ENCODE measurements at places on chromosomes 1 and 21. TPM values are rescaled to one million over a fixed set of nuclear protein-coding genes. Genes with fewer than 3 reads are reported as not detected.

- peaks cover 10% of the 10 kb centered on the region for H3K4me1 ChIP-seq
- no peak overlapping the region for H3K27ac ChIP-seq
- no peak overlapping the region for H3K4me3 ChIP-seq
- no peaks in the 10 kb centered on the region for H3K27me3 ChIP-seq
- no peaks in the 10 kb centered on the region for H3K36me3 ChIP-seq
Measured at GRCh38 chr1:116368241-116368640, 4.8 kb upstream of the ATP1A1 start.

The LRRC8C gene
- total RNA-seq = 2.5 TPM

The FCAMR gene
- total RNA-seq = 0.37 TPM

DNA sequence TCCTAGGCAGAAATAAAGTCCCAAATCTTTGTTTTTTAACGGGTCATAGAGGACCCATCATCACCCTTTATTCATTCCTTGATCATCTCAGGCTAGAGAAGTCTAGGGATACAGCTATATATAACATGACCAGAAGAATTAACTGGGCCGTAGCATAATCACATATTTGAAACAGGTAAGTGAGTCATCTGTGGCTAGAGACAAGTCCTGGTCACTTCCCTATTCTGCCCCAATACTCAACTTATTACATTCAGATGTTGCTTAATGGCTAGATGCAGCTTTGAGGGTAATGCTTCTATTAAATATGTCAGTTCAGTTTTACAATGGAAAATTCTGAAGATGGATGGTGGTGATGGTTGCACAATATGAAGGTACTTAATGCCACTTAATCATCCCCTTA lies 47.0 kb downstream of the EXO1 start:
- H3K27ac ChIP-seq = no peak overlapping the region
- H3K36me3 ChIP-seq = no peaks in the 10 kb centered on the region
- no peaks in the 10 kb centered on the region for H3K27me3 ChIP-seq
- no peak for DNase-seq

GRCh38 chr1:21397813-21398188 lies 42.1 kb upstream of the NBPF3 start:
- H3K4me3 ChIP-seq = no peak overlapping the region
- H3K4me1 ChIP-seq = no peaks in the 10 kb centered on the region
- H3K36me3 ChIP-seq = no peaks in the 10 kb centered on the region
- H3K27me3 ChIP-seq = peaks cover 22% of the 10 kb centered on the region

DNA sequence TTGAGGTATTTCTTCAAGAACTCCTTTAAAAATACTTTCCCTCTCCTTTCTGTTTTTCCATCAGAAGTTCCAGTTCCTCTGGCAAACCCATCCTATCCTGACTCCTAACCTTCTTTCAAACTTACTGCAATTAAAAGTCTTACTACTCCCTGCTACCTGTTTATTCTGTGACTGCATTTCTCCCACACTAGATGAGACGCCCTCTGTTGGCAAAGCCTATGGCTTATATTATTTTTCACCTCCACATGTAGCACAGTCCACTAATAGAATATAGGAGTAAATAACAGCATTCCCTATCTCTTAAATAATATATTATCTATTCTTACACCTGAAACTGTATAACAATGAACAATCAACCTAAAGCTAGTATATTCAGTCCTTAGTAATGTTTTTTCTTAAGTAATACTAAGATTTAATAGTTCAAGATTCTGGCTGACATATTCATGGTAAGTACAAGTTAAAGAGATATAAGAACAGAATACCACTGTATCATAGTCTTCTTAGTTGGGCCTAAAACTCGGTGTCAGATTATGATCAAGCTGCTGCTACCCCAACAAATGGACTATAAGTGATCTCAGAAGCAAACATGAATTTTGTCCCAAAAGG lies 54.8 kb downstream of the RAB3GAP2 start:
- no peak overlapping the region for H3K27ac ChIP-seq
- no peaks in the 10 kb centered on the region for H3K4me1 ChIP-seq
- H3K36me3 ChIP-seq = no peaks in the 10 kb centered on the region
- H3K4me3 ChIP-seq = no peak overlapping the region
- DNase-seq = no peak

DNA sequence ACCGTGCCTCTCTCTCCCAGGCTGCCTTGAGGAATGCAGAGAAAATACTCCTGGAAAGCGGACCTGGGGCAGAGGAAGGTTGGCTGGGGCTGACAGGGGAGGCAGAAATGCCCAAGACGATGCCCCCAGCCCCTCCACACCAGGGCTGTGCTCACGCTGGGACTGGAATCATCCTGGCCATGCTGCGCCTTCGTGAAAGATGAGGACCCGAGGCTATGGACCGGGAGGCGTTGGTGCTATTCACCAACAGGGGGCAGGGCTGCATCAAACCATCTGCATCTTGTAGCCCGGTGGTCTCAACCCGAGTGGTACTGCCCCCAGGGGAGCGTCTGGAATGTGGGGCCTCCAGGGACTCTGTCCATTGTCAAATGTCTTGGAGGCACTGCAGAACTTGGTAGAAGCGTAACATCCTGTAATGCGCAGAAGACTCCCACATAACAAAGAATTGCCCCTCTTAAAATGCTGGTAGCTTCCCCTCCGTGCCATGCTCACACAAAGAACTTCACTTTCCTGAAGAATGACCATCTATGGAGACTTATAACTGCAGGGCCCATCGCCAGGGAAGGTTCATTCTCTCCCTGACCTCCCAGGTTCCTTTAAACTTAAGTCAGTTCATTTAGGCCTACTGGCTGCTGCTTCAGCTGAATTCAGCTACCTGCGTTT lies 251.2 kb downstream of the RRAGC start:
- H3K36me3 ChIP-seq = no peaks in the 10 kb centered on the region
- H3K4me3 ChIP-seq = no peak overlapping the region
- no peaks in the 10 kb centered on the region for H3K4me1 ChIP-seq

DNA sequence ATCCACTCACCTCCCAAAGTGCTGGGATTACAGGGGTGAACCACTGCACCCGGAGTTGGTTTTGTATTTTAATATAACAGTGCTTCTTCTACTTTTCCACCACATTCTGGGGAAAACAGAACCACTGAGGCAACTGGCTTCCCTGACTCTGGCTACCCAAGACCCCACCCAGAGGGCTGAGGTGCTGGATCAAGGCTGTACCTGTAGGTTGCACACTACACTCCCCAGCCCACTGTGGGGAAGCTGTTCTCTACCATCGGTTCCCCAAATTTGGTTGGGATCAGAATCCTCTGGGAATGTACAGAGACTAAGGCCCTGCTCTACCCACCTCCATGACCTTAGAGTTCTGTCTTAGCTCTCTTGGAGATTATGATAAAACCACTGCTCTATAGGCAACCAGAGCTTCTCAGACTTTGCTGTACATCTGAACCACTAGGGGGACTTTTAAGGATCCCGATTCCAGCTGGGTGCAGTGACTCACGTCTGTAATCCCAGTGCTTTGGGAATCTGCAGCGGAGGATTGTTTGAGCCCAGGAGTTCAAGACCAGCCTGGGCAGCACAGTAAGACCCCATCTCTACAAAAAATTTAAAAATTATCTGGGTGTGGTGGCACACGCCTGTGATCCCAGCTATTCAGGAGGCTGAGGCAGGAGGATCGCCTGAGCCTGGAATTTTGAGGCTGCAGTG lies 51.6 kb downstream of the GNG4 start:
- H3K27me3 ChIP-seq = no peaks in the 10 kb centered on the region
- no peak overlapping the region for H3K27ac ChIP-seq
- H3K36me3 ChIP-seq = no peaks in the 10 kb centered on the region

DNA sequence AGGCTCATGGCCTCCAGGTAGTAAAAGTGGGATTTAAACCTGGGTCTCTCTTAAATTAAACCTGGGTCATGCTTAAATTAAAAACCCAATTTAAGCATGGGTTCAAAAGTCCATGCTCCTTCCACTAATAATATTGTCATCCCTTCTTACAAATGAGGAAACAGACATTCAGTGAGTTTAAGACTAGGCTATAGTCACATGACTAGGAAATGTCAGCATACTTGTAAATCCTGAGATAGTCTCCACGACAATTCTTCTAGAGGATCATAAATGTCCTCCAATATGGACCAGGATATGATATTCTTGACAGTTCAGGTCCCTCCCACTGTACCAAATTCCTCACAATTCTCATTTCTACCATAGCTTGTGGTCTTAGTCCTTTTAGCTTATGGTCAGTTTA lies 10.5 kb upstream of the IGFN1 start:
- H3K4me1 ChIP-seq = no peaks in the 10 kb centered on the region
- no peak overlapping the region for H3K4me3 ChIP-seq
- no peaks in the 10 kb centered on the region for H3K36me3 ChIP-seq
- DNase-seq = no peak

GRCh38 chr1:185663332-185663731 lies 70.9 kb upstream of the HMCN1 start:
- H3K36me3 ChIP-seq = no peaks in the 10 kb centered on the region
- no peak overlapping the region for H3K27ac ChIP-seq
- H3K4me3 ChIP-seq = no peak overlapping the region
- DNase-seq = no peak

The SNRNP40 gene
- total RNA-seq = 30.8 TPM
